ENCODE measurements at places on chromosomes 1 and 21. TPM values are rescaled to one million over a fixed set of nuclear protein-coding genes. Genes with fewer than 3 reads are reported as not detected.

DNA sequence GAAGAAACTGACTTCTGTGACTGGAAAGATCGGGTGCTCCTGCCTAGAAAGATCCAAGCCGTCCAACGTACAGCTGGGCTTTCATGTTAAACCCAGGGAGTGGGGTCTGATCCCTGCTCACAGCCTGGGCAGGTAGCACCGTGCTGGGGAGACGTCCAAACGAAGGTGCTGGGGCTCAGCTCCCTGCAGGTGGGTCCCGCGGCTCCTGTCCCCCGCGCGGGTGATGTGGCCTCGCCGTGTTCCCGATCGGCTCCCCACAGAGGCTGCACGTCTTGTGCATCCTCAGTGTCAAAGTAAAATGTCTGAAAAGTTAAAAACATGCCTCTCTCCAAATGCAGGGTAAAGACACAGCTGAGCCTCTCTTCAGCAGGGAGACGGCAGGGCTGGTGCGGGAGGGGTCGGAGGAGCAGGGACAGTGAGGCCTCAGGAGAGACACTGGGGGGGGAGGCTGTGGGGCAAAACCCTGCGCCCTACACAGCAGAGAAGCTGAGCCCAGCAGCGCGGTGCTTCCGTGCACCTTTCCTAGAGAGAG lies 40.1 kb upstream of the COL6A2 start:
- no peak for DNase-seq

GRCh38 chr1:151805066-151805820 lies at the start of gene LINGO4:
Gene LINGO4 (minus strand): TSS chr1:151805419. CDS start chr1:151802704, 2,715 bp downstream.
- no peak for DNase-seq

- no peak for DNase-seq
Measured at GRCh38 chr1:117981455-117982192, 52.1 kb downstream of the WDR3 start.

- DNase-seq, result no peak
Measured at GRCh38 chr1:69244211-69244610, 323.5 kb upstream of the LRRC7 start.

GRCh38 chr1:213519098-213519497 lies 468.1 kb downstream of the RPS6KC1 start:
- DNase-seq, result no peak

GRCh38 chr1:82065916-82066315 lies 265.2 kb downstream of the ADGRL2 start:
- DNase-seq, result no peak

DNA sequence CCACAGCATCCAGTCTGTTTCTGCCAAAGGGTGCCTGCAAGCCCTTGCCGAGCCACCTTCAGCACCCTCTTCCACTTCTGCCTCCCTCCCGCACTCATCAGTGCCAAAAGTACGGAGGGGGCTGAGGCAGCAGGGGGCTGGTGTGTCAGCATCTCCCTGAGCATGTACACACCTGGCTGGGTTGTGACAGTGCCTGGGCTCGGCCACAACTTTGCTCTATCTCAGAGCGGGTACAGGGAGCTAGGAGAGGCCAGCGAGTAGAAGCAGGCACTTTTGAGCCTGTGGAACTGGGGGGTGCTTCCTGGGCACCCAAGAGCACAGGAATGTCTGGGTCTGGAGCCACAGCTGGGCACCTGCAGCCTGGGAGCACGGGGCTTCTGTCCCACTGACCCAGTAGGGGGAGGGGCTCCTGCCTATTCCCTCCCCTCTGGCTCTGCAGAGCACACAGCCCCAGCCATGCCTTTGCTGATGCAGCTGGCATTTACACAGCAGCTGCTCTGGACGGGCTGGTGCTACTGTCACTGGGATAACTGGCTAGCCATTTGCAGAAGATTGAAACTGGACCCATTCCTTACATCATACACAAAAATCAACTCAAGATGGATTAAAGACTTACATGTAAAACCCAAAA lies 319.8 kb upstream of the RRP15 start:
- DNase-seq, result no peak

The KRTAP19-3 gene
- not detected for total RNA-seq

The CFAP45 gene
- 2.2 TPM for total RNA-seq

All from activated CD4-positive, alpha-beta memory T cell treated with anti-CD3 and anti-CD28 coated beads for 36 hours (primary cell).